ENCODE measurements at places on chromosomes 2 and 18.

- DNase-seq, result no peak
Observed at GRCh38 chr2:27038012-27038411, 5.2 kb downstream of the TMEM214 start.

DNA sequence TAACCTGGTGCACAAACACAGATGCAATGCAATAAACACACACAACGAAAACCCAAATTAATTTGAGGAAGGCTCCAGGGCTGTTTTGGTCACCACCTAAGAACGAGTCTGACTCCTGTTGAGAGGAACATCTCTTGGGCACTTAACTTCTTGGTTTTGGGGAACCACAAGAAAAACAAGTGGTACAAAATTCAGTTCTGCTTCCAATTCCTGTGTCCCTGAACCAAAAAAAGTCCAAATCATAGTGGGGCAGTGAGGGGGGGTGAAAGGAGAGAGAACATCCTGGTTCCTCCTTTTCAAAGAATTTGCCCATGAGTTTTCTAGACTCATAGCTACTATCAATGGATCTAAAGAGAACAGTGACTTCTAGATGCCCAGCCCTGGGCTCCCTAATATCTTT lies 143.6 kb downstream of the COL4A4 start:
- no peak for DNase-seq

DNA sequence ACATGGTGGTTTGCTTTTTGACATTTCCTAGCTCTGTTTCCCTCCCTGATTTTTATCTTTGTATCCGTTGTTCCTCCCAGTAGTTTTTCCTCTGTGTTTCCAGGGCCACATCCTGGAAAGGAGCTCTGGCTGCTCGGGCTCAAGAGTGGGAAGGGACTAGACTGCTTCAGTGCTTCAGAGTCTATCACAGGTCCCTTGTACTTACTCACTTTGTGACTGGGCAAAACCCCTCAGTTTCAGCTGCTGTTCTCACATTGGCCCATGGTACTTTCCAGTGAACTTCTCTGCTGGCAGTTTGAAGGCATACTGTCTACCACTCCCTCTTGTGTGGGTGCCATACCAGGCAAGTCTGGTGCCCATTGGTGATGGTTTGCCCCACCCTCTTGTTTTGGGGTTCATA lies 7.5 kb upstream of the STAMBP start:
- DNase-seq, result no peak

- no peak for DNase-seq
Observed at GRCh38 chr2:236705295-236706105, 135.9 kb downstream of the ACKR3 start.

GRCh38 chr18:45666006-45666405 lies 50.7 kb downstream of the SLC14A2 start:
- no peak for DNase-seq

DNA sequence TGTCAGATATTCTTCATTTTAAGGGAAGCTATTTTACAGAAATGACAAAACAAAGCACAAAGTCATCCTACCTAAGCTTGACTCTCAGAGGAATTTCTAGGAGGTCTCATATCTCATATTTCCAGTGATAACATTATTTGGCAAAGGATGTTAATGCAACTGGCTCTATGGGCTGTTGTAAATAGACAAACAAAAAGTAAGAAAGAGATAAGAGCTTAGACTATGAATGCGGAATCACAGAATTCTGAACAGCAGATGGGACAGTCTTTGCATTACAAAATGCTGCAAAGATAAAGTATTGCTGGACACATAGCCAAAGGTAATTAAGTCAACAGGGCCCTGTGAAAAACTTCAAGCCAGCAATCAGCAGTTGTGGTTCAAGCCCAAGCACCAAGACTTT lies 23.9 kb downstream of the PIAS2 start:
- DNase-seq, result no peak

DNA sequence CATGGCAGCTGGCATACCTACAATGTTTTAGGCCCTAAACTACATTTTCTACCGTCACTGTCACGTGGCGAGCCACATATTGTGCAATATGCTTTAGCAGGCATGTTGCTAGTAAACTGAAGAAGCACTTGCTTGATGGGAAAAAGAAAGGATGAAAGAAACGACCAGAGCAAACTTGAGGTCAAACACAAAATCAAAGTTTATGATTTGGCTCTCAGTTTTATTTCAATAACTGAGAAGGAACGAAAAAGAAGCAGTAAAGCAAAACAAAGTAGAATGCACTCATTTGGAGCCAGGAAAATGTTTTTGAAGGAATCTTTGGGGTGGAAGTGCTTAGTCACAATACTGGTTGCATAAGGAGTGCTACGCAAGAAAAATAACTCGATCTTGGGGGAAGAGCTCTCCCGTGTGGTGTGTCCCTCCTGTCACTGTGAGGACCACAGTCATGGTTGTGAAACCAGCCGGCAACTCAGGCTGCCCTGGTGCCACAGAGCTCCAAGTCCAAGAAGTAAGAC lies 349.8 kb downstream of the RBM43 start:
- no peak for DNase-seq

- no peak for DNase-seq
Observed at GRCh38 chr2:109711230-109712122, 82.6 kb upstream of the RGPD5 start.

DNA sequence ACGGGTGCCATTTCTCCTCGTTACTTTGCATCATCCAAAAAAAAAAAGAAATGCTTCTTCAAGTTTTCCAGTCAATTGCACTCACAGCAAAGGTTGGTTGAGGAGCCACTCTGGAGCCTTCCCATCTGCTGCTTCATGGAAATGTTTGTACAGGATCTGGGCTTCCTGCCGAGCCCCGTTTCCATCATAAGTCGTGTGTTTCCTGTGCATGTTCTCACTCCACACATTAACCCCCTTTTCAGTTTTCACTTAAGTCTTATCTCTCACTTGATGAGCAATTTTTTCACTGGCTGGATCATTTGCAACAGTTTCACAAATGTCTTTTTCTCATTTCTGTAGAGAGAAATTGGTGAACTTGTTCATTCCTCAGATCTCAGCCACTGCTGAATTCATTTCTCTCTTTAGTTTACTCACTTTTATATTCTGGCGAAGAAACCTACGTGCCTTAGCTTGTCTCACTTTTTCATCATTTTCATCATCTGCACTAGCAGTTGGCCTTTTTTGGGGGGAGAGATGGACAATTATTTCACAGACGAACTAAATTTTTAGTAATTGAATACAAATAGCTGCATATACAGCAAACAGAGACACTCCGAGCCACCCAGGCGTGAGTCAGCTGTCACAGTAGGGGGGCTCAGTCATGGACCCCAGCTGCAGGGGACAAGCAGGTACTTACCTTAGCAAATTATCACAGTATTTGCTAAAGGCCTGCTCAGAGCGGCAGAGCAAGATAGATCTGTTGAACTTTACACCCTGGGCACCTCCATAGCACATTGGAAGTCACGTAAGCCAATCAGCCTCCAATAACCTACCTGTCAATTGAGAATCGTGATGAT lies 750.8 kb upstream of the ID2 start:
- DNase-seq, result peak; percentile 87

GRCh38 chr2:54627973-54628372 lies 95.5 kb upstream of the EML6 start:
- DNase-seq, result no peak

GRCh38 chr2:196249860-196250259 lies 78.5 kb upstream of the STK17B start:
- no peak for DNase-seq

GRCh38 chr18:59189008-59189407 lies 30.9 kb upstream of the GRP start:
- DNase-seq, result no peak

DNA sequence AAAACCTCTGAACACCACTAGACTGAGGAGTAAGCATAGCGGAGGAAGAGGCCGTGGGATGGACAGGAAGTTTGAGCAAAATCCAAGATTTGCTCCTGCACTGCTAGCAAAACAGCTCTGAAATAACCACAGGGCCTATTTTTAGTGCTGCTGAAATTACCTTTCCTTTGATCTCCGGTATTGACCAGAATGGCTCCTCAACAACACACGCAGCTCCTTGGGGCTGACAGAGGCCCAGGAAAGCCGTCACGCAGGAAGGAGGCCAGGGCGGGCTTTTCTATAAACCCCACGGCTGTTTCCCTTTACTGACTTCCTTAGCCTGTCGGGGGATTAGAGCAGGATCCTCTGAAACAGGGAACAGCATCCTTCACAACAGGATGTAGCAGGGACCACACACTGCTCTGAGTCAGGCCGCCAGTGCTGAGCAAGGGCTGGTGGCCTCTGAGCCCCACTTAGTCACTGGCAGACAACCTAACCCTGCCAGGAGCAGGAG lies 80.8 kb upstream of the LCLAT1 start:
- no peak for DNase-seq

- no peak for DNase-seq
Observed at GRCh38 chr2:99694331-99694730, 204.5 kb upstream of the REV1 start.

DNA sequence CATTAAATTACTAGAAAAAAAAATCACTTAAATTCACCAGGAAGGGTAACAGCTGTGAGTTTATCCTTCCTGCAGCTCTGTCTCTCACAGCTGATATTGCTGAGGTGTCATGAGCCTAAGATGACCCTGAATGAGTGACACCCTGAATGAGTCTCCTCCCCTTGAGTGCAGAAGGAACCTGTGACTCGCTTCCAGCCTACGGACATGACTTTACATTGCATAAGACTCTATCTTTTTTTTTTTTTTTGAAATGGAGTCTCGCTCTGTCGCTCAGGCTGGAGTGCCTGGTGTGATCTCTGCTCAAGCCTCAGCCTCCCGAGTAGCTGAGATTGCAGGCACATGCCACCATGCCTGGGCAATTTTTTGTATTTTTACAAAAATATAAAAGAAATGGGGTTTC lies 14.1 kb downstream of the MRO start:
- DNase-seq, result no peak

DNA sequence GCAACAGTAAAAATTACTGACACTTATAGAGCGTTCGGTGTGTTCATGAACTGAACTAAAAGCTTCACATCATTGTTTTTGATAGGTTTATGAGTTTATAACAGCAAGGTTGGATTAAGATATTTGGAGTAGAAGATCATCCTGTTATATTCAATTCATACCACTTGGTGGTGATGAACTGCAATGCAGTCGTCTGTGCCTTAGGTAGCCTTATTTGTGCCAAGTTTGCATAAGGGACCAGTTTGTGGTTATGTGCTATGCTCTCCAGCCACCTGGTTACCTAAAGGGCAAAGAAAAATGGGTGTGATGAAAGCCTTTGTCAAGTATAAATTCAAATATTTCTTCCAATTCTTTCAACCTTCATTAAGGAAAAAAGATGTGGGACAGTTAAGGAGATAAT lies 150.9 kb upstream of the KCNH7 start:
- DNase-seq, result peak; percentile 9

GRCh38 chr2:72894514-72894913 lies 7.3 kb downstream of the SPR start:
- DNase-seq, result no peak

- DNase-seq, result peak; percentile 14
Observed at GRCh38 chr18:6414723-6415417, at the start of gene L3MBTL4. Gene L3MBTL4 (minus strand): TSS chr18:6414911. CDS start chr18:6311625, 103,286 bp downstream.

GRCh38 chr2:170820757-170821530 lies 4.3 kb downstream of the GAD1 start:
- DNase-seq, result no peak

DNA sequence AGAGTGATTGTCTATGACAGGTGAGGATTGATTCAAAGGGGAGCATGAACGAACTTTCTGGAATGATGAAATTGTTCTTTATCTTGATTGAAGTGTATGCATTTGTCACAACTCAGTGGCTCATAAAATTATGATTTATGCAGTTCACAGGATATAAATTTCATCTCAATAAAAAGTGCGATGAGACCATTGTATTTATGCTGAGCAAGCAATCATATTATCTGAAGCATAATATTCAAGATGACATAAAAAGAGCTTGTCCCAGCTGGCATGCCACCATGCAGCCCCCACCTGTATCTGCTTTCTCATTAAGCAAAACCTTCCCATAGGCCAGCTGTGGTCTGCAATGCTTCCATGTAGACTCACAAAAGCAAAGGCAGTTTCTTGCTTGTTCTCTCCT lies 49.6 kb upstream of the TEX51 start:
- DNase-seq, result no peak

Data from NCI-H146 (cell line).